ENCODE measurements at places on chromosomes 5 and 9.
A peak's percentile ranks its signal among the peaks of the same experiment; 100 is the strongest.

GRCh38 chr9:77977210-77977611 lies 54.4 kb downstream of the GNAQ start:
- DNase-seq, result no peak

DNA sequence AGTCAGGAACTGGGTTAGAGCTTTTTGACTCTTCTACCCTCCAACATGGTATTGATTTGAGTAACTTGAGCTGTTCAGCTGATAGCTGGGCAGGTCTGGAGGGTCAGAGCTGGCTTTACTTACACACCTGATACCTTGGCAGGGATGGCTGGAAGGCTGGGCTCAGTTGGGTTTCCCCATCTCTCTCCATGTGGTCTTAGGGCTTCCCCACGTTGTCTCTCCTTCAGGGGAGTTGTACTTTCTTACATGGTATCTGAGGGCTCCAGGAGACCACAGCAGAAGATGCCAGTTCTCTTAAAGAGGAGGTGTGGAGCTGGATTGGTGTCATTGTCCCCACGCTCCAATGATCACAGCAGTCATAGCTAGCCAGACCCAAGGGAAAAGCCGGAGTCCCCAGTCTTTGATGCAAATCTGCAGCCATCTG lies 25.6 kb downstream of the ISOC1 start:
- DNase-seq, result no peak

- DNase-seq, result no peak
Measured at GRCh38 chr5:54693936-54694657, 176.5 kb downstream of the SNX18 start.

- no peak for DNase-seq
Measured at GRCh38 chr9:127344368-127345000, 52.5 kb upstream of the SLC2A8 start.

GRCh38 chr5:112275671-112276070 lies 143.4 kb downstream of the EPB41L4A start:
- DNase-seq, result no peak

DNA sequence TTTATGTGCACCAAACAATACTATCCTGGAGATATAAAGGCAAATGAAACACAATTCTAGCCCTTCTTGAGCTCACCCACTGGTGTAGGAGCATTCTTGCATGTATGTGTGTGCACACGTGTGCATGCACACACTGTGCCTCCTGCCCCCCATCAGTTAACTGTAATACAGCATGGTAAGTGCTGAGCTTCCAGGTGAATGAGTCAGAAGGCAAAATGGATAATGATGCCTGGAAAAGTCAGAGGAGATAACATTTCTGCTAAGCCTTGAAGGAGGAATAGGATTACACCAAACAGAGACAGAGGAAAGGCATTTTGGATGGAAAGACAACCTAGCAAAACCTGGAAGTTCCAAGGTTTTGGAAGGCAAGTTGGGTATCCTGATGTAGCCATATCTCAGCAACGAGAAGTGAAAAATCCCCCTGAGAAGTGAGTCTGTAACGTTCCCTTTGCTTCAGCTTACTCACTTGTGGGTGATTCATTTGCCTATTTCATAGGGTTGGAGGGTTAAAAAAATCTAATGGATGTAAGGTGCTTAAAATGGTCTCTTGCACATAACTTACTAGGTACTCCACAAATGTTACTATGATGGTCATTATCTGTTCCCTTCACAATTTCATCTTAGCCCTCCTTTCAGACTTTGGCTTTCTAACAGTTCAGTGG lies 101.4 kb upstream of the STC2 start:
- DNase-seq, result no peak

GRCh38 chr5:24788829-24789514 lies 144.2 kb upstream of the CDH10 start:
- no peak for DNase-seq

- DNase-seq, result peak; percentile 51
Measured at GRCh38 chr5:174708476-174709207, 15.7 kb upstream of the MSX2 start.

DNA sequence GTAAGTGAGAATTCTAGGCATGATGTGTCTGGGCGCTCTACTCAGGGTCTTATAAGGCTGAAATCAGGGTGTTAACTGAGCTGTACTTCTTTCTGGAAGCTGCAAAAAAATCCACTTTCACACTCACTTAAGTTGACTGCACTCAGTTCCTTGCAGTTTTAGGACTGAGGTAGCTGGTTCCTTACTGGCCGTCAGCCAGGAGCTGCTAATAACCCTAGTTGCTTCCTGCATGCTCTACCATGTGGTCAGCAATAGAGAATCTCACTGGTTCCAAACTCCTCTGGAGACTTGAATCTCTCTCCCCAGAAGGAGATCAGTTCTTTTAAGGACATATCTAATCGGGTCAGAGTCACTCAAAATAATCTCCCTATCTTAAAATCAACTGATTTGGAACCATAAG lies 911.2 kb downstream of the EFNA5 start:
- DNase-seq, result no peak

GRCh38 chr9:70160686-70161600 lies 97.8 kb upstream of the SMC5 start:
- DNase-seq, result no peak

- no peak for DNase-seq
Measured at GRCh38 chr5:80608731-80609130, 38.7 kb upstream of the ANKRD34B start.

DNA sequence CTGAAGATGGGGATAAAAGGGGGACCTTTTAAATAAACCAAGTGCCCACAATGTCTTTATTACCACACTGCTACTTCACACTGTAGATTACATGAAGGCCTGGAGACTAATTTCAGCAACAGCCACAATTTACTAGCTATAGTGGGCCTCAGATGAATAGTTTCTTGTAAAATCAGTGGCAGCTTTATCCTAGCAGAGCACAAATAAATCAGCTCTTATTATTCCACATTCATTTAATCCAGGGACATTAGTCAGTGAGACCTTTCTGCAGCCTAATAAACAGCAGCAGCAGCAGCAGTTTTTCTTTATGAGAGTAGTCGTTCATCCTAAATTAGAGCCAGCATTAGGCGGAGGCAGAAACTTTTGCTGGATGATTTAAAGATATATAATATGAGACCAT lies 542.3 kb downstream of the PSAT1 start:
- DNase-seq, result no peak

- no peak for DNase-seq
Measured at GRCh38 chr9:72140586-72140985, 8.7 kb upstream of the GDA start.

DNA sequence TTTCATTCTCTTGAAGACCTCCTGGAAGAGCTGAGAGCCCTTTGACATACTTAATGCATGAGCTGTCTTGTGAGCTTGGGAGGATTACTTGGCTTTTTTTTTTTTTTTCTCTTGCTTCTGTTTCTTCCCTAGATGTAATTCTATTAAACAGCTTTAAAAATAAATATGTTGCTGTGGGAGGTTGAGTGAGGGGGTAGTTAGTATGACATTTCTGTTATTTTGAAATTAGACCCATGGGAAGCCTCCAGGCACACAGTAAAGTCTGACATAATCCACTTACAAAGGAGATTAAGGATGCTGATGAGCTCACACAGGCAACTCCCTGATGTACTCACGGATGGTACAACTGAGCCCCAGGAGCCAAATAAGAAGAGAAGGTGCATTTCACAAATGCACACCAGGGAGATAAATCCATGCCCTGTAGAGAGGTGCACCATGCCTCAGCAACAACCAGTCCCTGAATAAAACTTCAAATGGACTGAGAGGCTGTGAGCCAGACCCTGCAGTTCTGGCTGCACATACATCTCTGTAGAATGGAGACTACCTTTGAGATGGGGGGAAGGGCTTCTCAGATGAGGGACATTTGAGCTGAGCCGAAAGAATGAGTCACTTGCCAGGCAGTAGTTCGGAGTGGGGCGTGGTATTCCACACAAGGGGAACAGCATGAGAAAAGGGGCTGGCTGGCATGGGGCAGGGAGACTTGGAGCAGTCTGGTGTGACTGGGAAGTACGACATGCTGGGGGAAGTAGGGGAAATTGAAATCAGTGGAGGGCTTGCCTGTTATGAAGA lies 68.7 kb downstream of the ACTL7B start:
- DNase-seq, result no peak

DNA sequence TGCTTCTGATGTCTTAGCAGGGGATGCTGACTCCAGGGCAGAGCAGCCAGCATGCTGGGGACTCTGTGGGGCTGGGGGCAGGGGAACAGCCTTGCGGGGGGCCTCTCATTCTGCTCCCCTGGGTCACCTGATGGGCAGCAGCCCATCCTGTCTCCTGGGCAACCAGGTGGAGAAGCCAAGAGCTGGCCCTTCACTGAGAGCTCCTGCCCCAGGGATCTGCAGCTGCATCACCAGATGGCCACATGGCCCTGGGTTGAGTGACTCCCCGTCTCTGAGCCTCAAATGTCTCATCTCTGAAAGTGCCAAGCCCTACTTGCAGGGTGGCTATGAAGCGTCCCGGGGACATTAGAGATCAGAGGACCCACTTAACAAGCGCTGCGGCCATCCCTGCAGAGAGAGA lies 49.1 kb downstream of the LRSAM1 start:
- DNase-seq, result no peak

GRCh38 chr9:22976454-22976853 lies 529.8 kb downstream of the DMRTA1 start:
- no peak for DNase-seq

GRCh38 chr9:73615557-73615956 lies 463.9 kb downstream of the ANXA1 start:
- no peak for DNase-seq

- peak; percentile 20 for DNase-seq
Measured at GRCh38 chr9:136020671-136021070, 59.5 kb upstream of the UBAC1 start.

- no peak for DNase-seq
Measured at GRCh38 chr9:109441296-109441695, 56.8 kb downstream of the PTPN3 start.

GRCh38 chr5:38589629-38590028 lies 33.2 kb upstream of the LIFR start:
- no peak for DNase-seq

DNA sequence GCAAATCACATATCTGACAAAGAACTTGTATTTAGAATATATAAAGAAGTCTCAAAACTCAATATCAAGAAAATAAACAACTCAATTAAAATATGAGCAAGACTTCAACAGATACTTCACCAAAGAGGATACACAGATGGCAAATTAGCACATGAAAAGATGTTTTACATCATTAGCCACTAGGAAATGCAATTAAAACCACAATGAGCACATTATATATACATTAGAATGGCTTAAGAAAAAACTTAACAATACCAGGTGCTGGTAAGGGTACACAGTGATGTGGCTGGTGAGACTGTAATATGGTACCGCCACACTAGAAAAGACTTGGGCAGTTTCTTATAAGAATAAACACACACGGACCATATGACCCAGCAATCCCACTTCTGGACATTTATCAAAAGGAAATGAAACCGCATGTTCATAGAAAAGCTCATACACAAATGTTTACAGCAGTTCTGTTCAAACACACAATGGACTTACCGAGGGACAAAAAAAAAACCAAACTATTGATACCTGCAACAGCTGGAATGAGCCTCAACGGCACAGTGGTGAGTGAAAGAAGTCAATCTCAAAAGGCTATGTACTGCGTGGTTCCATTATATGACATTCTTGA lies 27.6 kb downstream of the SEMA4D start:
- DNase-seq, result no peak

GRCh38 chr5:135276151-135276550 lies 122.9 kb downstream of the MACROH2A1 start:
- DNase-seq, result no peak

GRCh38 chr5:172509405-172509781 lies 55.1 kb upstream of the SH3PXD2B start:
- DNase-seq, result peak; percentile 85

- no peak for DNase-seq
Measured at GRCh38 chr9:124132671-124133147, 121.1 kb downstream of the LHX2 start.

- no peak for DNase-seq
Measured at GRCh38 chr9:4862506-4863250, 69.9 kb downstream of the RCL1 start.

- no peak for DNase-seq
Measured at GRCh38 chr9:29282121-29282520, 1708.8 kb upstream of the C9orf72 start.

DNA sequence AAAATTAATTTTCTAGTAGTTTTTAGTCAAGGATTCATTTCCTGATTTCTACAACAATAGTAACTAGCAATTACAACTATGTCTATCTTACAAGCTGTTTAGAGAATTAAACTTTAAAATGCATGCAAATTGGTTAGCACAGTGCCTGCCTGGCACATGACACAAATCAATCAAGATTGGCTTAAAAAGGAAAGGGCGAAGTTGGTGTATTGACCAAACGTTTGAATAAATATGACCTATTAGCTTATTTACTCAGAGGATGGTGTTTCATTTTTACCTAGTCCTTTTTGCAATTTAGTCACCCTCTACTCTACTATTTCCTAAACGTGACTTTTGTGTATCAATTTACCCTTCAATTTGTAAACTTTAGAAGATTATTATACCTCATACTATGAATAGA lies 83.5 kb downstream of the GDA start:
- no peak for DNase-seq

DNA sequence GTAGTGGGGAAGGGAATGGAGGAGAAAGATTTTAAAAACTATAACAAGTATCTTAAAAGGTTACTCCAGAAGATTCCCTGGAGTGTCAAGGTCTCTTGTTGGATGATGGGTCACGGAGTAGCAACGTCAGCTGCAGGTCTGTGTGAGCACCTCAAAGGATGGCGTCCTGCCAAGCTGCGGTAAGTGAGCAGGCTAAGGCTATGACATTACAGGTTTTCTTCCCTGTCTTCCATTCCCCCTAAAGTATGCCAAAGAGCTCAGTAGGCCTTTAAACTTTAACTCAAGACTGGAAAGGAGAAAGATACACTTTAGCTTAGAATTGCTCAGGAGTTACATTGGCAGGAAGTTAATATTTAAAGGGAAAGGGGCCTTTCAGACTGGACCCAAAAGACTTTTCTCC lies 17.5 kb downstream of the SPOCK1 start:
- DNase-seq, result no peak

- DNase-seq, result no peak
Measured at GRCh38 chr9:9560382-9561035, 1052.3 kb downstream of the PTPRD start.

- no peak for DNase-seq
Measured at GRCh38 chr5:96280946-96281393, 152.1 kb downstream of the PCSK1 start.

DNA sequence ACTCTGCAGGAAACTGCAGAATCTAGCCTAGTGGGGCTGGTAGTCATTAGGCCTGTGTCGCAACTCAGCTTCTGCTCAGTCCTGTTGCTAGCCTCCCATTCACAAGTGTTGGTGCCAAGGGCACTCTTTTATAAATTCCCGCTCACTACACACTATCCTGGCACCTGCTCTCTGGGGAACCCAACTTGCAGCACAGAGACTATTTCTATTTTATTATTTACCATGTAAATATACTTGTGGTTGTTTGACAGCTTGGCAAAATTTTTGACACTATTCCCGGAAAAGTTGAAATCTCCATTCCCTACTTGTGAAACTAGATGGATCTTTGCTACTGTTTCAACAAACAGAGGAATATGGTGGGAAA lies 20.4 kb upstream of the SMC2 start:
- no peak for DNase-seq
